Ecto neural progenitor cell (in vitro differentiated cells): ENCODE measurements at places on chromosomes 3 and 15.

DNA sequence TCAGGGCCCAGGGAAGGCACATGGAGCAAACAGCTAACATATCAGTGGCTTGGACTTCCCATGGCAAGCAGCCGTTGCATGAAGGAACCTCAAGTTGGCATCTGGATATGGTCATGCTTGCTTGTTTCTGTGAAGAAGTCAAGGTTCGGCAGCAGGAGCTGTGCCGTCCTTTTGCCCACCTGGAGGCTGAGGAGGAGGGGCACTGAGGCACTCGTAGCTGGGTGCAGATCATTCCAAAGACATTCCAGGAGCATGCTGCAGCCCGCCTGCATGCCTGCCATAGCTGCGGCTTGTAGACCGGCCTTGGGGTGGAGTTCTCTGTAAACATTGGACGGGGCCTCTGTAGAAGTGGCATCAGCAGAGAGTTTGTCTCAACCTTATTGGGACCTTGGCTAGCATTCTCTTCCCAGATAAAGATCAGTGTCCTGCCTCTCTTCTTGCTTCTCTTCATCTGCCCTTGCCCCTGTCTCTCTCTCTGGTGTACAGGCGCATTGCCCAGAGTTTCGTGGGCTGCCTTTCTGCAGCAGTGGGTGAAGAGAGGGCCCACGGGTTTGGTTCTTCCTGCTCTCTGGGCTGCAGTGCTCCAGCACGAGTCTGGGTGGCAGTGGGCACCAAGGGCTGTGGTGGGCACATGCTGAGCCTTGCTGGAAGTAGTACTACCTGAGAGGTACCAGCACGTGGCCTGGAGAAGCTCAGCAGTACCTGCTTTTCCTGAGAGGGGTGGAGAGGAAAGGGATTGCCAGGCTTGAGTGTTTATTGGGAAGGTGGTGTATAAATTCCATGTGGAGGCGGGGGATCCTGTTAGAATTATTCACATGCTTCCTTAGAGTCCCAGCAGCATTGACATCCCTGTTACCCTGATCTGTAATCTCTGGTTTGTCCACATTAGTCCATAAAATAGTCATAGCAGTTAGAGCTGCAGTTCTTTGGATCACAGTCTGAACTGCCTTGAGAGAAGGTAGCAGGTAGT is 49.4 kb downstream of the CHCHD6 start:
- DNase-seq: no peak

- DNase-seq: peak; percentile 61
These were observed 619 bp upstream of the CMTM8 start for GRCh38 chr3:32237670-32238452.

- no peak for DNase-seq
These were observed 162.2 kb downstream of the PLD1 start for GRCh38 chr3:171648069-171648468.

GRCh38 chr15:30905821-30906220 is 2.1 kb downstream of the FAN1 start:
- no peak for DNase-seq

- no peak for DNase-seq
These were observed 24.8 kb upstream of the PPIB start for GRCh38 chr15:64187396-64188191.

- DNase-seq: no peak
These were observed 566 bp upstream of the MKRN3 start for GRCh38 chr15:23564821-23565394.

DNA sequence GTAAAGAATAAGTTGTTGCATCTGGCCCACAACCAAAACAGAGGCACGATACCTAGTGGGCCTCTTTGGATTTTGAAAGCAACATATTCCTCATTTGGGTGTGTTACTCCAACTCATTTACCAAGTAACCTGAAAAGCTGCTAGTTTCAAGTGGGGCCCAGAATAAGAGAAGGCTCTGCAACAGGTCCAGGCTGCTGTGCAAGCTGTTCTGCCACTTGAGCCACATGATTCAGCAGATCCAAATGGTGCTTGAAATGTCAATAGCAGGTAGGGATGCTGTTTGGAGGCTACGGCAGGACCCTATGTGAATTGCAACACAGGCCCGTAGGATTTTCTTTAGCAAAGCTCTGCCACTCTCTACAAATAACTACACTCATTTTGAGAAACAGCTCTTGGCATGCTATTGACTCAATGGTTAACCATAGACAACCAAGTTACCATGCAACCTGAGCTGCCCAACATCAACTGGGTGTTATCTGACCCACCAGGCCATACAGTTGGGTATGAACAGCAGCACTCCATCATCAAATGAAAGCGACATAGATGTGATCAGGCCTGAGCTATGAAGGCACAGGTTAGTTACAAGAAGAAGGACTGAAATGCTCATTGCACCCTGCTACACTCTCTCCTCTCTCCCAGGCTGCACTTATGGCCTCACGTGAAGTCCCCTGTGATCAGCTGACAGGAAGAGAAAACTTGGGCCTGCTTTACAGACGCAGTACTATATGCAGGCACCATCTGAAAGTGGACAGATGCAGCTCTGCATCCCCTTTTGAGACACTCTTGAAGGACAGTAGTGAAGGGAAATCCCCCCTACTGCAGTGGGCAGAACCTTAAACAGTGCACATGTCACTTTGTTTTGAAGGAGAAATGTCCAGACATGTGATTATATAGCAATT is 9.5 kb upstream of the MCF2L2 start:
- DNase-seq: no peak

- no peak for DNase-seq
These were observed 969.4 kb downstream of the ROBO1 start for GRCh38 chr3:78798266-78798832.

DNA sequence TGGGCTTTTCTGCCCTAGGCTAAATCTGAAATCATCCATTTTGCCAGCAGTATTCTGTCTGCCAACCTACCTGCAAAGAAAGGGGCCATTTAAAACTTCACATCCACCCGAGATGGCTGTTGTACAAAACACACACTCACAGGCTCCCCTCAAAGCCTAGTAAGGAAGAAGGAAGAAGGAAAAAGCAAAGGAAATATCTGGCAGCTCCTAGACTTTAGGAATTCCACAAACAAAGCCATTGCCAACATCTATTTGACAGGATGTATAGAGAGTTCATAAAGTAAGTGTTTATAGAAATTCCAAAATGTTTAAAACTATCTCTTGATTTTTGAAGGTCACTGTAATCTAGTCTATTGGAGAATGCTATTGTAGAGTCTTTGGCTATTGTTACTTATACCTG is 91.9 kb upstream of the THBS1 start:
- DNase-seq: no peak

- no peak for DNase-seq
These were observed 25.0 kb downstream of the IRAK2 start for GRCh38 chr3:10189557-10190354.

GRCh38 chr15:85415783-85416182 is 35.4 kb downstream of the AKAP13 start:
- no peak for DNase-seq

DNA sequence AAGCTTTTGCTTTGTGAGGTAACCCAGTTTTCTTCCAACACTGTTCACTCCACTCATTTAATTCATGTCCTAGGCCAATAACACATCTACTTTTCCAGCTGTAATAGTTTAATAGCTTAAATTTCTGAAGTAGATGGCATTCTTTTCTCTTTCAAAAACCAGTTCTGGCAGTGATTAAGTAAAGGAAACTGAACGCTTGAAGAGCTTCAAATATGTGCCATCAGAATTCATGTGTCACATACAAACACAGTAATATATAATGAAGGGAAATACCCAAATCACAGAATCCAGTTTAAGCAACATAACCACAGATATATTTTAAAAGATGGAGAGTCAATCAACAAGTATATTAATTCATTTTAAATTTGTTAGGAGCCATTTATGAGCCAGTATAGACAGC is 91.0 kb downstream of the TNIK start:
- no peak for DNase-seq

DNA sequence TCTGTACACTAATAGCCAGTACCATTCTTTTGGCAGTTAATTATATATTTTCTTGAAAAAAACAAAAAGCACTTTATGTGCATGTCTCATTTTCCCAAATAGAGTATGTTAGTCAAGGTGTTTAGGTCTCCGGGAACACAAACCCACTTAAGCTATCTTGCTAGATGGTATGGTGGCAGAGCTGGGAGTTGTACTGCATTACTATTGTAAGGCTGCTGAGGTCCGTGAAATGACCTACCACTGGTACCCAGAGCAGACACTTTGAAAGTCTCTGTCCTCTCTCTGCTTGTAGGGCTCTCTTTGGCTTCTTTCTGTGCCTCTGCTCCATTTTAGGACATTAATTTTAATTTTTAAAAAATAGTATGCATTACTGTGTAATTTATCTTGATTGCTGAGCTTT is 8.8 kb downstream of the TMOD3 start:
- DNase-seq: no peak

DNA sequence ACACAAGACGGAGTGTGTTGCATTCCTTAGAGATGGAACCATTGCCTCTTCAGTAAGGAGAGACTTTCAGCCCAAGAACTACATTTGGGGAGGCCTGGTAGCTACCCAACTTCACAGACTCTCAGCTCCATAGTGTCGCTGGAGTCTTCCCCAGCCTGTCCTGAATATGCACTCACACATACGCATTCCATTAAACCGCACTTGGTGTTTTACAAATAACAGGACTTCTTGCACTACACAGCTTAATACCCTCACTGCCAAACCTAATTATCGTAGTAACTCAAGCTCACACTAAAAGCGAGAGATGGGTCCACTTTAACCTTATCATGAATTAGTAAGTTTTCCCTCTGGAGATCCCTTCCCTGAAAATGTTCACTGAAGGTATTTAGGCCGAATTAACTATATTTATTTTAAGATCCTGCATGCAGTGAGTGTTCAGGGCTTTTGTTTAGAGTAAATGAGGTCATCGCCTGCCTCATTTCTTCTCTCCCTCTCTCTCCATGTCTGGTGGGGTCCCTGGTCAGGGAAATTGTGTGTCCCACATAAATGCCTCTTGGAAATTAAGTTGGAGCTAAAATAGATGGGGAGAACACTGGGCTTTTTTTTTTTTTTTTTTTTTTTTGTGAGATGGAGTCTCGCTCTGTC is 171.9 kb downstream of the FAM43A start:
- no peak for DNase-seq

GRCh38 chr3:100465892-100466777 is 26.3 kb upstream of the TMEM45A start:
- DNase-seq: no peak

DNA sequence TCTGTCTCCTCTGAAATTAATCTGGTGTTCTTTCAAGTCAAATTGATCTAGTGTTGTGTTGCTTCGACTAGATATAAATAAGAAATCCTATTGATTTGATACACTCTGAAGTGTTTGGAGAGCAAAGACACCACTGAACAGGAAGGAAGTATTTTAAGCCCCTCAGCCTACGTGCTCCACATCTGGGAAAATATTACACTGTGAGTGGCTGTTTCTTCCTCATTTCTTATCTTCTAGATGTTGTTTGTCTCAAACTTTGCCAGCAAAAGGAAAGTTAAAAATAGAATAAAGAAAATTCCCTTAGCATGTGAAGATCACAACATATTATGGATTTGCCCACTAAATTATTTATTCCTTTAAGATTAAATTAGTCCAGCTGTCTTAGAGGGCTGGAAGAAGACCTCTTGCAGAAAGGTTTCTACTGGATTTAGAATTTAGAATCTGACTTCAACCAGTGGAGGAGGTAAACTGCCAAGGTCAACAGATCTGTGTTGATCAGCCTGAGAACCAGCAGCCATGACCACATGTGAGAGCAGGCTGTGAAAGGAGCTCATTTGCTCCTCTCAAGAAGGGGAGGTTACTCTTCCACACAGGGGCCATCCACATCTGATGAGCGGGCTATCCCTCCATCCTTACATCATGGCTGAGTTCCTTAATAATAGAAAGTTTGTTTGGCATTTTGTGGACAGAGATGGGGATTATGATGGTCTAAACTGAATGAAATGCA is 46.3 kb upstream of the ACKR4 start:
- no peak for DNase-seq

GRCh38 chr3:42031808-42032480 is 59.2 kb upstream of the TRAK1 start:
- peak; percentile 49 for DNase-seq

DNA sequence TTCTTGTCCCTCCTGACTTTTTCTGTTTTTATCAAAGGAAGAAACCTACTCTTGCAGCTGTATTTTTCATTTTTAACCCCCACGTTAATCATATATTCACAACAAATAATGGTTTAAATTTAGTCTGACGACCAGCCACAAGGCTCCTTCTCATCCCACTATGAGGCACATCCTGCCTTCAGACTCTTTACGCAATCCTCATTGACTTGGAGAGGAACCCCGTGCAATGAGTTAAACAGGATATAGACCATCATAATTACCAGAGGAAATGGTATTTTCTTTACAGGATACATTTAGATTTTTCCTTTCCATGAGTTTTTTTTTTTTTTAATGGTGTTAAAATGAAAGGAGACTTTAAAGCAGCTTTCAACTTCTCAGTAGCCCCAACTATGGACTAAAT is 68.5 kb downstream of the WWTR1 start:
- DNase-seq: no peak

GRCh38 chr15:90857883-90858443 is 10.4 kb upstream of the FURIN start:
- no peak for DNase-seq

DNA sequence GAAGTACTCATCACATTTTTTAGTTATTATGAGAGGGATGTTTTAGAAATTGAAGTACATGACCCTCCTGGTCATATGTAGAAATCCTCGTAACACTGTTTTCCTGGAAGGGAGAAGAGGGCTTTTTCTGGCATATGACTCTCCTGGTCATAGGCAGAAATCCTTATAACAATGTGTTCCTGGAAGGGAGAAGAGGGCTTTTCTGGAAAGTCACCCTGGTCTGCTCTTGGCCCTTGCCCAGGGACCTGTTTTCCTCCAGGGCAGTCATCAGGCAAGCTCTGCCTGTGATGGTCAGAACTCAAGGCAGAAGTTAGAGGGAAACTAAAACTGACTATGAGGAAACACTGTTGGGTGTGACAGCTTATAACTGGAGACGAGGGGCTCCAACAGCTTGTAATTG is 27.7 kb downstream of the LAMP3 start:
- no peak for DNase-seq

GRCh38 chr15:67820122-67820991 is 5.0 kb upstream of the SKOR1 start:
- no peak for DNase-seq
